PC-9 (cell line): ENCODE measurements at places on chromosomes 5 and 9.
A peak's percentile ranks its signal among the peaks of the same experiment; 100 is the strongest.

DNA sequence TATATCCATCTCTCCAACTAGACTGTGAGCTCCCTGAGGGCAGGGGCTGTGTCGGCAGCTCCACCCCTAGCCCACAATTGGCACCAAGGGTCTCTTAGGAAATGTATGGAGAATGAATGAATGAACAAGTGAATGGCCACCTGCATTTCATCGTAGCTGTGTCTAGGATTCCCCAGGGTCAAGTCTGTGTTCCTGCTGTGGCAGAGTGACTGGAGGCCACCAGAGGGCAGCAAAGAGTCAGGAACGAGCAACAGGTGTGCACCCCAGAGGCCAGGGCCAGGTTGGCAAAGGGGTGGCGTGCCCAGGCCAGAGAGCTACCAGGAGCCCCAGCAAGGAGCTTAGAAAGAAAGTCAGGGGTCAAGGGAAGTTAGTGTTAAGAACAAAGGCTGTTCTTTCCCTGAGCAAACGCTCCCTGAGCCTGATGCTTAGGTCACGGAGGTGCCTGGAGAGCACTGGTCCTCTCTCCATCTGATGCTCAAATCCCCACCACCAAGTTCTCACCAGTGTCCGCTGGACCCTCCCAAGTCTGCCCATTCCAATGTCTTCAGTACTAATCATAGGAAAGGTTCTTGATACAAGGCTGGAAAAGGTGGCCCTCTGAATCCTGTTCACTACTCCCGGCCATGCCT lies 160.7 kb downstream of the PAX5 start:
- DNase-seq: peak; percentile 40

- DNase-seq: no peak
These were observed 561.1 kb downstream of the EBF1 start for GRCh38 chr5:158538506-158539074.

GRCh38 chr5:65790371-65791163 lies 68.6 kb downstream of the NLN start:
- DNase-seq: no peak

DNA sequence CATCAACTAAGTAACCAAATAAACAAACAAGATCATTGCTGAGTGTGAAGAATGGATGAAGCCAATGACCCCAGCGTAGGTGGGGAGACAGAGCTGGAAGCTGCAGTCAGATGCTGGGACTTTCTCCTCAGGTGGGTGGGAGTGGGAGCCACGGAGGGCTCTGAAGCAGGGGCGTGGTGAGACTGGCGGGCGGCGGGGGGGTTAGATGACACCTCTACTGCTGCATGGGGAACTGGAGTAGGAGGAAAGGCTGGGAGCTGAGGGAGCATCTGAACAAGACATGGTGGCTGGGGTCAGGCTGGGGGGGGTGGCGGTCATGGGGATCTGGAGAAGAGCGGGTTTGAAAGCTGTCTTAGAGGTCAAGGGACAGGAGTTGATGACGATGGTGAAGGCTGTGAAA lies 193.8 kb downstream of the C9orf50 start:
- no peak for DNase-seq

GRCh38 chr9:73133022-73133651 lies 18.5 kb upstream of the ANXA1 start:
- DNase-seq: no peak

GRCh38 chr5:141992349-141992963 lies 20.4 kb downstream of the GNPDA1 start:
- DNase-seq: peak; percentile 55

GRCh38 chr9:137077010-137077747 lies at the start of gene UAP1L1:
Gene UAP1L1, plus strand, starts transcription at chr9:137077517. Its CDS starts 16 bp downstream, at chr9:137077533.
- DNase-seq: peak; percentile 55

- DNase-seq: no peak
These were observed 4.7 kb upstream of the GPR151 start for GRCh38 chr5:146520731-146521130.

DNA sequence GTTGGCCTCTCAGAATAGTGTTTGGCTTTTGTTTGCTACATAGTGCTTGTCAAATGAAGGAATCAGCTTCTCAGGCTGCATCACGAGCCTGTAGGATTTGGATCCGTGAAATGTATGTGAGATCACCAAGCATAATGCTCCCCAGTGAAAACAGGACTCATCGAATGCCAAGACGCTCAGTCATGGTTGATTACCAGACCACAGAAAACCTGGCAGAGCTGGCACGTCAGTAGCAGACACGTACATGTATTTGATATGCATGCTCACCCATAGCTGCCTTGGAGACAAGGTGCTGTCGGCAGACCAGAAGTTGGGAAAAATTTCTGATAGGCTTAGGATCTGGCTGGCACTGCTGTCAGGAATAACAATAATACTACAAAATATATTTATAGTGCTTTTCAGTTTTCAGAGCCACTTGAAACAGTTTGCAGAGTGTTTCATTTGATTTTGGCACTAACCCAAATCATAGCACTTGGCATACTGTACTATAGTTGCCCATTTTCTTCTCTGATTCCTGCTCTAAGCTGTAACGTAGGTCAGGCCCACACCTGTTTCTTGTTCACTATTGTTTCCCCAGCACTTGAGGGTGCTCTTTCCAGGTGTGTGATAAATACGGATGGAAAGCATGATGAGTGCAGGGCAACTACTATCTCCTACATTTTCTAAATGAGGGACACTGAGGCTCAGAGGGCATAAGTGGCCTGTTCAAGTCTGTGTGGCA lies 226.1 kb downstream of the NR3C1 start:
- DNase-seq: peak; percentile 72

DNA sequence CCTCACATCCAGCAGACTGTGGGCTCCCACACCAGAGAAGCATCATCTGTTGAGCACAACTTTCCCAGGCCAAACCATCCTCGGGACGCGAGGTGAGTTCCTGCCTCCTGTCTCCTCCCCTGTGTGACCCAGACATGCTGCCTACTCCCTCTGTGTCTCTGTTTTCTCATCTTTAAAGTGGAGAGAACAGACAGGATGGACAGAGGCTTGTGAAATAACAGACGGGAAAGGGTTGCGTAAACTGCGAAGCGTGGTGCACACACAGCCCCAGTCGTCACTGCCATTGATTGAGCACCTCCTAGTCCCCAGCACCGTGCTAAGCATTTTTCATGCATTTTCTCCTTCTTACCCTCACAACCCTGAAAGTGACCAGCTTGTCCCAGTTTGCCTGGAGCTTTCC lies 52.1 kb upstream of the LMX1B start:
- no peak for DNase-seq

GRCh38 chr5:150500905-150501304 lies 7.0 kb upstream of the NDST1 start:
- DNase-seq: no peak

DNA sequence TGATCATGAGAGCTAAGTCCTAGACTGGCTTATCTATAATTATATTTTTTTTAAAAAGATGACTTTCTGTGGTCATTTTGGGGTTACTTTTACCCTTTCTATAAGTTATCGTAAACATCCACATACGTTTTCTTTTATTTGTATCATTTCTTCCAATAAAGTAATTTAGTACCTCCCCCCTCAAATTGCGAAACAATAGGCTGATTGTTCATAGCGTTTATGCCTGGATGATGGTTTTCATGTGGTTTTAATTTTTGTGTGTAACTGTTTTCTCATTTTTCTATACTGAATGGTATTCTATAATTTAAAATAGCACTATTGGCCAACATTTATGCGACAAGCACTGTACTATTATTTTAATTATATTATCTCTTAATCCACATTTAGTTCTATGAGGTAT lies 44.5 kb downstream of the SMC5 start:
- DNase-seq: no peak

DNA sequence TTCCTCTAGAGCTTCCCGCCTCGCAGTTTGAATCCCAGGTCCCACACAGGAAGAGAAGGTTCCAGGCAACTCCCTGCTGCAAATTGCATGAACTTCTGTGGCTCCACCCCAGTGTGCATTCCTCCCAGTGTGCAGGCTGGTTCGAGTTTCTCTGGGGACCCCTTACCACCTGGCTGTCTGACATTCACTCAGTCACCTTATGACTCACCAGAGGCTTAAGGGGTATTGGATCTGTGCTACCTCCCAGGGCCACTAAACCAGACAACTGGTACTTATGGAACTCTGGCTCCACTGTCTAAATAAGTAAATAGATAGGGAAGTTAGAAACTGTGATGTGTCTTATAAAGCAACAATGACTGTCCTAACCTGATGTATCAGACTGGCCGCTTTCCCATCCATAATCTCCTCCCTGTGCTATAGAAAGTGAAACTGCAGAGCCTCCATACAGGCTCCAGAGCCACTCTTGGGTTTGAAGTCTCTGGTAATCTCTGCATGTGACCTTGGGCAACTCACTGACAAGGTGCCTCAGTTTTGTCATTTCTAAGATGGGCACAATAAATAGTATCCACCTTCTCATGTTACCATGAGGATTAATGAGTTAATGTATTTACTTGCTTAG lies 720.6 kb downstream of the SEMA5A start:
- no peak for DNase-seq

DNA sequence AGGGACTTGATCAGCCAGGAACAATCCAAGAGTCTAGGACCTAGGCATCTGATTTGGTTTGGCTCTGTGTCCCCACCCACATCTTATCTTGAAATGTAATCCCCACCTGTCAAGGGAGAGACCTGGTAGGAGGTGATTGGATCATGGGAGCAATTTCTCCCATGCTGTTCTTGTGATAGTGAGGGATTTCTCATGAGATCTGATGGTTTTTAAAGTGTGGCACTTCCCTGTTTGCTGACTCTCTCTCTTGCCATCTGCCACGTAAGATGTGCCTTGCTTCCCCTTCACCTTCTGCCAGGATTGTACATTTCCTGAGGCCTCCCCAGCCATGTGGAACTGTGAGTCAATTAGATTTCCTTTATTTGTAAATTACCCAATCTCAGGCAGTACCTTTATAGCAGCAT lies 201.7 kb upstream of the ACTBL2 start:
- DNase-seq: no peak

- no peak for DNase-seq
These were observed 136.9 kb downstream of the IRX2 start for GRCh38 chr5:2614571-2614970.

- no peak for DNase-seq
These were observed 57.3 kb upstream of the PITX1 start for GRCh38 chr5:135091286-135091685.

GRCh38 chr9:81969971-81970370 lies 18.6 kb upstream of the SPATA31D1 start:
- no peak for DNase-seq

GRCh38 chr5:90408571-90409317 lies 812 bp downstream of the CETN3 start:
- no peak for DNase-seq

DNA sequence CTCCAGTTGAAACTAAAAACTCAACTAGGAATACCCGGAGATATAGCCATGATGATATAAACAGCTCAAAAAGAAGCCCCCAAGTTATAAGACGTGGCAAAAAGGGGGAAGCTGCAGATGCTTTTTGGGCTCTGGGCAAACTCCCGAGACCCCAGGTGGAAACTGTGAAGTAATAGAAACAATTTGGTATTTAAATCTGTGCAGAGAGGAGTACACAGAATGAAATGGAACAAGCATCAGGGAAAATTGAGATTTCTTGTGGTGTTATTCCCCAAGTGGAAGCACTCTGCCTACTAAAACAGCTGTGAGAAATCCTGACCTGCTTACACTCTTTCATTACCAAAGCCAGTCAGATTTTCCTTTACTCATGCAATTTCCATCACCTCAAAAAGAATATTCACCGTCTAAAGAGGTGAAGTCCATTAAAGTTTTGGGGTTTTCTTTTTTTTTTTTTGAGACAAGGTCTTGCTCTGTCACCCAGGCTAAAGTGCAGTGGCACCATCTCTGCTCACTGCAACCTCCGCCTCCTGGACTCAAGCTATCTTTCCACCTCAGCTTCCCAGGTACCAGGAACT lies 23.5 kb downstream of the SAXO1 start:
- DNase-seq: no peak

- DNase-seq: no peak
These were observed 231.9 kb downstream of the NDUFS4 start for GRCh38 chr5:53792338-53792737.

DNA sequence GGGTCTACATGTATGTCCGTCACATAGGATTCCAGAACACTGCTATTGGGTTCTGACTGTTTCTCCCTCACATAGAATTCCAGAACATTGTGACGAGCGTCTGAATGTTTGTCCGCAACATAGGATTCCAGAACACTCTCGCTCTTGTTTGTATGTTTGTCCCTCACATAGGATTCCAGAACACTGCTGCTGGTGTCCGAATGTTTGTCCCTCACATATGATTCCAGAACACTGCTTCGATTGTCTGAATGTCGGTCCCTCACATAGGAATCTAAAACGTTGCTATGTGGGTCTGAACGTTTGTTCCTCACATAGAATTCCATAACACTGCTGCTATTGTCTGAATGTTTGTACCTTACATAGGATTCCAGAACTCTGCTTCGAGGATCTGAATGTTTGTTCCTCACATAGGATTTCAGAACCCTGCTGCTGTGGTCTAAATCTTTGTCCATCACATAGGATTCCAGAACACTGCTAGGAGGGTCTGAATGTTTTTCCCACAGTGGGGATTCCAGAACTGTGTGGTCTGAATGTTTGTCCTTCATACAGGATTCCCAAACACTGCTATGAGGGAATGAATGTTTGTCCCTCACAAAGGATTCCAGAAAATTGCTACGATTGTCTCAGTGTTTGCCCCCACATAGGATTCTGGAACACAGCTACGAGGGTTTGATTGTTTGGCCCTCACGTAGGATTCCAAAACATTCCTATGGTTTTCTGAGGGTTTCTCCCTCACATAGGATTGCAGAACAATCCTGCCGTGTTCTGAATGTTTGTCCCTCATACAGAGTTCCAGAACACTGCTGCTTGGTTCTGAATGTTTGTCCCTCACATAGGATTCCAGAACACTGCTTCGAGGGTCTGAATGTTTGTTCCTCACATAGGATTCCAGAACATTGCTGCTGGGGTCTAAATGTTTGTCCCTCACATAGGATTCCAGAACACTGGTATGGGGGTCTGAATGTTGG lies 220.5 kb downstream of the FOXD4L6 start:
- DNase-seq: no peak

DNA sequence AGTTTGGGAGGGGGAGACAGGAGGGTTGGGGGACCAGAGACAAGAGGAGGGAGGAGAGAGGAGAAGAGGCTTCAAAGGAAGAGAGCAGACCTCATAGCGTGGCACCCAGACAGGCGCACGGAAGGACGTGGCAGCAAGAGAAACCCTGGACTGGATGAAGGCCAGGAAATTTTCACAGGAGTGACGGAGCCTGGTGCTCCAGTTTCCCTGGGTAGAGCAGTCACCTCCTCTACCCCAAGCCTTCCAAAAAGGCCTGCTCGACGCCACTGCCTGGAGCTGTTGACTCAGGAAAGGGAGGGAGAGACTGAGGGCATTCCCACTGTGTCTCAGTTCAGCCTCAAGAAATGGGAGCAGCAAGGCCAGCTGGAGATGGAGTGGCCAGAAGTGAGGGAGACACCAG lies 19.3 kb downstream of the AK8 start:
- no peak for DNase-seq

GRCh38 chr5:158589939-158590338 lies 509.8 kb downstream of the EBF1 start:
- DNase-seq: no peak

DNA sequence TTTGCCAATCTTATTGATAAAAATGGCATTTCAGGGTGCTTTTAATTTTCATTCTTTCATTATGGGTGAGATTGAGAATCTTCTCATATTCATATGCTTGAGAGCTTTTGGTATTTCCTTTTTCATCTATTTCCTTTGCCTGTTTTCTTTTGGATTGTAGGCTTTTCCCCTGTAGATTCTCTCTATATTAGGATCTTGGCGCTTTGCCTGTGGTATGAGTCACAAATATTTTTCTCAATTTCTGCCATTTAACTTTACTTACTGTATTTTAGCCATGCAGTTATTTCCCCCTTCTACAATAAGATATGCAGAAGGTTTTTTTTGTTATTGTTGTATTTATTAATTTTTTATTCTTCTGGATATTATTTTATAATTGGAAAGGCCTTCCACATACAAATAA lies 21.5 kb upstream of the KLF9 start:
- DNase-seq: no peak

GRCh38 chr9:116900543-116900942 lies 213.4 kb downstream of the TRIM32 start:
- no peak for DNase-seq
